ENCODE measurements at places on chromosomes 7 and 10.

GRCh38 chr10:89091496-89091895 is 100.9 kb downstream of the FAS start:
- DNase-seq = no peak

- DNase-seq = no peak
Measured at GRCh38 chr10:61900829-61901792, at the start of gene ARID5B. Gene ARID5B (plus strand): TSS chr10:61901699. CDS start chr10:61901710, 11 bp downstream.

GRCh38 chr10:7275761-7276440 is 134.9 kb downstream of the SFMBT2 start:
- DNase-seq = no peak

GRCh38 chr10:60883187-60883586 is 60.8 kb downstream of the RHOBTB1 start:
- DNase-seq = no peak

DNA sequence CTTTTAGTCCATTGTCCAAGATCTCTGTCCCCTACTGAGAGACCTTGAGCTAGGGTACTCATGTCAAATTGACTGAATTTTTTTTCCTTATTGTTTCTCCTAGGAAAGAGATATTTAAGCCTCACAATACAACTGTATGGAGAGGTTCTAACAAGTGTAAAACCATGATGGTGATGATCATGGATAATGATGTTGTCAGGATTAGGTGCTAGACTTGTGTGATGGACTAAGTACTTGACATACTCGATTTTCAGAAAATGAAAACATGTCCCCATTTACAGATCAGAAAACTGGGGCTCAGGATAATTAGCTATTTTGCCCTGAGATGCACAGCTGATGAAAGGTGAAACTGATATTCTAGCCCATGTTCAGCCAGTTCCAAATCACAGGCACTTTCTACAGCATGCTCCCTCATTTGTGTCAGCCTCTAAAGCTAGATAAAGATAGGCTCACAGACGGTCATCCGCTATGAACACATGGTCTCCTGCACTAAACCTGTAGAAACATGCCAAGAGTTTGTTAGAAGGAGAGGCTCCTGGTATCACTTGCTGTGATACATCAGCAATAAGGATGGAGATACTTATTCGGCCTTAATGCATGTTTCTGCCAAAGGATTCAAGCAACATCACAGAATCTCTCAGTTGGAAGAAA is 67.6 kb downstream of the CREB3L2 start:
- DNase-seq = no peak

GRCh38 chr10:56646329-56647111 is 285.5 kb upstream of the ZWINT start:
- DNase-seq = no peak

GRCh38 chr10:75223507-75223906 is 12.2 kb downstream of the COMTD1 start:
- DNase-seq = no peak

GRCh38 chr7:140546947-140547346 is 67.6 kb upstream of the MKRN1 start:
- no peak for DNase-seq

DNA sequence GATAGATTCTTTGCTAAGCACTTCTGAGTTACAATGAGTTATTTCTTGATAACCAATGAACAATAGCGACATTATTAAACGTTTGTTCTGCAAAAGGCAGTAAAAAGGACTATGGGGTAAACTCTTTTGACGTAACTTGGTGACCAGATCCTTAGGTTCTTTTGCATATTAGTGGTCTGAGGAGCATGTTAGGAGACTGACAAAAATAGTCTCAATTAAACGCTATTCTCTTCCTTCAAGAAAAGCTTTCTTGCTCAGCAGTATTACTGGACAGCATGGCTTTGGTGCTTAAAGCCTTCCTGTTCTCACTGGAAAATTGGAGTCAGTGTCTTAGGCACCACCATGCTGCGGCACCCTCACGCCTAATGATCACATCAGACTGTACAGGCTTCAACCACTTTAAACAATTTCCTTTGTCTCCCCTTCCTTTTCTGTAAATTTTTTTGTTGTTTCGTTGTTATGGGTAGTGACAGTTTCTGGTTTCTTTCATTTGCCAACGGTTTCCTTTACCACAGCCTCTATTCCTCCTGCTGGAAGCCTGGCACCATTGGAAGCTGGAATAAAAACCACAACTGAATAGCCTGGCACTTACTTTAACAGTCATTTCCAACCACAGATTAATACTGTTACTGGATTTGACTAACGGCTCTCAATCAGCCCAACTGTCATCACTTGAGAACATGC is 49.2 kb upstream of the FAM133B start:
- DNase-seq = no peak

DNA sequence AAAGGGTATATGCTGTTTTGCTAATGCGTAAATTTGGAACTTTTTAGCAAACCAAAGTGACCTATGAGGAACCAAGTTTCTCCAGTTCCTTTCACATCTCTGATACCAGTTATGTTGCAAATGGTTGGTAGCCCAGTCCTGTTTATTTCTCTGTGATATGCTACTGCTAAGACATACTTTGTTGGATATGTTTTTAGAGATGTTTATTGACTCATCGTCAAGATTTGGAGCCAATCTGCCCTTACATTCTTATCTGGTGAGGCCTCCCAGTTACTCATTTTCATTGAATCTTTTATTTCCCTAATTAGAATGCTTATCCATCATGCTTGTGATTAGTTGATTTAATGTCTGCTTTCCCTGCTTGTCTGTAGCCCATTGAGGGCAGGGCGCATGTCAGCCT is 58.9 kb downstream of the LRGUK start:
- no peak for DNase-seq

GRCh38 chr10:128645486-128645885 is 519.3 kb upstream of the MKI67 start:
- no peak for DNase-seq

DNA sequence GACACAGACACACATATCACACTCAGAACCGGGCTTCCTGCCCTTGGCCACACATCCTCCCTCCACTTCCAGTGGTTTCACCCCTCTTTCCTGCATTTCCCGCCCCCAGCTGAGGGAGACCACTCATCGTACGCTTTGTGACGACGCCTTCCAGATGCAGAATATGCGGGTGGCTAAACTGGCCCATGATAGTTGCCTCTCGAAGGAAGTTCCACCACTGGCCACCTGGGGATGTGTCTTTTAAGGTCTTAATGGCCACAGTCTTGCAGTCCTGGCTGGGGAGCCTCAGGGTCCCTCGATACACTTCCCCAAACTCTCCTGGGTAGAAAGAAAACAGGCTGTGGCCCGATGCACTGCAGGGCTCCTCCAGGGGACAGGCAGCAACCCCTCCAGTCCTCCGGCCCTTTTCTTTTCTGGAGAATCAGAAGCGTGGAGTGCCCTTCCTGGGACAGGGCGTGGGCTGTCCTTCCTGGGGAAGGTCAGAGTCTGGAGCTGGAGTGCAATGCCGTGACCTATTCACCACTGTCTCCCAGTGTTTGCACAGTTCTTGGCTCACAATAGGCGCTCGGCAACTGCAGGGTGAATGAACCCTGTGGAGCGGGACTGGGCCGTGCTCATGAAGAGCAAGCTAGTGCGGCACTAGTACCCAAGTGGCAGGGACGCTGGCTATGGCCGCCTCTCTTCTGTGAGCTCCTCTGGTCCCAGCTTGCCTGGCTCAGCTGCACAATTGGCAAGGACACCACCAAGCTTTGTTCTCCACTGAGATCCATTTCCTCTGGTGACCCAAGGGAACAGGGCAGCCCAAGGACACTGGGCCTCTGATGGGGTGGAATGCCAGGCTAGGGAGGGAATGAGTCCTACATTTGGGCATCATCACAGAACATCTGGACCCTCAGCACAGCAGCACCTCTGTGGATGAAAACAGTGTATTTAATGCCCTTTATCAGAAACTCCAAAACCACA is 13.2 kb downstream of the EPHA1 start:
- DNase-seq = no peak

Measured in cerebellar nuclear complex (tissue), 1 donor.